ENCODE measurements at places on chromosomes 1 and 21.

DNA sequence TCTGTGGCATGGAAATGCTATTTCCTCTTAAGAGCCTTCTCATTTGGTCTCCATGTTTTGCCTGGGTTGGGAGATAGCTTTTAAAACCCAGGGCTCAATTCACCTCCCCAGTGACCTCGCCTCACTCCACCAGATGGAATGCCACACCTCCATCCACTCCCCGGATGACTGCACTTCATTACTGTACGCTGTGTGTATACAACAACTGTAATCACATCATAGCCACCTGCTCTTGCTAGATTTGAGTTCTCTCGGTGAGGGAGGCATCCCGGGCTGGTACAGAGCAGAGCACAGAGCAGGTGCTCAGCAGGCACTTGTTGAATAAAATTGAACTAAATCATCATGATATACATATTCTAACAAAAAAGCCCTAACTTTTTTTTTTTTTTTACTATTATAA is 26.0 kb downstream of the SDE2 start:
- no peak for DNase-seq

DNA sequence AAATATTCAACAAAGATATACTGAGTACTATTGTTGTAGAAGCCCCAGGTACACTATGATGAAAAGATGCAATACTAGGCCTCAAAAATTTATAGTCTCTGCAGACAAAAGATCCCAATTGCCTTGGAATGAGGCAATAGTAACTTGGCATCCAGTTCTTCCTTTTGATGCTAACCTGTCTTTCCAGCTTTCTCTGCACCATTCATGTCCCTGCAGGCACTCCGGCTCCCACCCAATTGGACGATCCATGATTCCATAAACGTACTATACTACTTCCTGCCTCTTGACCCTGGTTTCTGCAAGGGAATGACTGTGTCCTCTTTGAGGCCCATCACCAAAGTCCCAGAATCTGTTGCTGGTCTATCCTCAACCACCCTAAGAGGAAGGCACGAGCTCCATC is 8.0 kb upstream of the TAGLN2 start:
- DNase-seq: no peak

DNA sequence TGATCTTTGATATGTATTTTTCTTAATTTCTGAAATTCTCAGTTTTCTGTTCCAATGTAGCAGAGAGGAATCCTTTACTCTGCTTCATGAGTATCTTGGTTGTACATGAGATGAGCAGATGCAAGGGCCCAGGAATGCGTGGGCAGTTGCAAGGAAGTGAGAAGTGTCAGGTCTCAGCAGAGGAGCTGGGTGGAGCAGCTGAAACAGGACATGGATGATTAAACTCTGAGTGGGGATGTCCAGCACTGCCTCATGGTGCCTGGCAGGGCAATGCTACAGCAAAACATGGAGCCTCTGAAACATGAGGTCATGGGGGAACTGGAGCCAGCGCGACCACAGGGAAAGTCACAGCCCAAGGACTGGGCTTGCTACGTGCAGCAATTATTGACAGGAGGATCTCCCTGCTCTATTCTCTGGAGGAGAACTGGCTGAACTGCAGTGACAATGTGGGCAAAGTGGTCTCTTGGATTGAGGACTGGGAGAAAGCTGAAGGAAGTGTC is 48.4 kb downstream of the COLGALT2 start:
- DNase-seq: peak; percentile 78

DNA sequence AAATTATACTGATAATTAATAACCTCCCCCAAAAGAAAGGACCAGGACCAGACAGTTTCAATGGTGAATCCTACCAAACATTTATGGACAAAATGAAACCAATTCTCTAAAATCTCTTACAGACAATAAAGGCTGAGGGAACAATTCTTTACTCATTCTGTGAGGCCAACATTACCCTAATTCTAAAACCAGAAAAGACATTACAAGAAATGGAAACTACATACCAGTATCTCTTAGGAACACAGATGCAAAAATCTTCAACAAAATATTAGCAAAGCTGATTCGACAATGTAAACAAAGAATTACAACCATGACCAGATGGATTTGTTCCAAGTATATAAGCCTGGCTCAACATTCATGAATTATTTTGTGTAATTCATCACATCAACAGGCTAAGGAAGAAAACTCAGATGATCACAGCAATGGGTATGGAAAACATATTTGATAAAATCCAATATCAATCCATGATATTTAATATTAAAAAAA is 8.6 kb downstream of the TMED5 start:
- peak; percentile 7 for DNase-seq

GRCh38 chr1:228178737-228179684 is 13.4 kb downstream of the IBA57 start:
- DNase-seq: no peak

DNA sequence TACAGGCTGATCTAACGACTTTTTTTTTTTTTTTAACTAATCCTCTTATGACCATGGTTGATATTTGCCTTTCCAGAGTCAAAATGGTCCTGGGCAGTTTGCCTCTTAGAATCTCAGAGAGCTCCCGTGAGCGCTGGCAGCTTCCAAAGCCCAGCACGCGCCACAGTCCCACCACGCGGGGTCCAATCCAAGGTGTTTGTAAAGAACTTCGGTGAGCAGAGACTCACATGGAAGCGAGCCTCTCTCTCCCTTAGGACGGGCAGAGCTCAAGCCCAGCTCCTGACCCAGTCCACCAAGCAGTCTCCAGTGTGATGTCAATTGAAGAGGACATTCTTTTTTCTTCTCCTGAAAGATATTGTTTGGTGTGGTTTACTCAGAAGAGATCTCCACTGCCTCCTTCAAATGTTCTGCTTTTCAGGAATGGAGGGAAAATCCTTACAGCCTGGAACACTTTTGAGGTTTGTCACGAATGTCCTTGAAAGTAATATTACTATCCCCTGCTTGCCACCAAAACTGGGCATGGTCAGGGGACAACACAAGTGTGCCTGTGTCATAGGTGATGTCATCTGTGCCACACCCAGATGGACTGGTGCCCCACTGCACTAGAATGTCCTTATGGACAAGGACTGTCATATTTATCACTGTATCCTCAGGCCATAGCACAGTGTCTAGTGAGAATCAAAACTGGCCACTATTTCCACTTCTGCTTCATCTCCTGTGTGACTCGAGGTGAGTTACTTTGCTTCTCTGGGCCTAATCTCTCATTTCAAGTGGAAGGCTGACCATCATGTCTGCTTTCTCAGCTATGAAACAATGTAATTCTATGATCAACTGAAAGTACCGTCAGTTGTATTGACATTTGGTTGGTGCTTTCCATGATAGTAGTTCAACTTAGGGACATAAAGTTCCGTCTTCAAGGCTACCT is 97.4 kb upstream of the EDEM3 start:
- DNase-seq: no peak

DNA sequence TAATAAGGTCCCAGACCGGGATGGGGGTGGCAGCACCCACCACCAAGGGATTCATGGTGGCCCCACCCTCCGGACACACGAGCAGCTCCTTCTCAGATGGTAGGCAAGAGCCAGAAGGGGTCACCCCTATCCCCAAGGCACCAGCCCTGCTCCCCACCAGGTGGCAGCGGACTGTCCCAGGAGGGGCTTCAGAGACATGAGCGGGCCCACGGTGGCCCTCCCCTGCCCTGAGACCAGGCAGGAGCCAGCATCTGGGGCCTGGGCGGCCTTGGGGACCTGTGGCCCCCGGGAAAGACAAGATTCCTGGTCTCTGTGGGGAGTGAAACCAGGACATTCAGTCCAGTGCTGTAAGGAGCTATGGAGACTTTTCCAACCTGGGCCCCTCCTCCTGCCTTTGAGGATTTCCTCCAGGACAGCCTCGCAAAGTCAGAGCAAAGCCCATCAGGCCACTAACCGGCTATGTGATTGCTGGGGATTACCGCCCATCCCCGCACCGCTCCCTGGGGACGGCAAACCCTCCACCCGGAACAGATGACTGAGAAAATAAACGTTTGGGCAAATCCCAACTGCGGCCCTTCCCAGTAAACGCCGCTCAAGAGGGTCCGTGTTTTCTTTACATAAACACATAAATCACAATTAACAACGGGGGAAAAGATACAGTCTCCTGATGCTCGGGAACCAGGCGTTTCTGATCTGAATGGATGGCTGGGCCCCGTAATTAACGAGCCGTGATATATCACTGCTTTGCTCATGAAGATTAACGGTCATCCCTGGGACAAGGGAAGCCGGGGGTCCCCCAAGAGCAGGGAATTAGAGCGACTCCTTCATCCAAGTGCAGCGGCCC is 50.9 kb upstream of the ARHGEF16 start:
- no peak for DNase-seq

DNA sequence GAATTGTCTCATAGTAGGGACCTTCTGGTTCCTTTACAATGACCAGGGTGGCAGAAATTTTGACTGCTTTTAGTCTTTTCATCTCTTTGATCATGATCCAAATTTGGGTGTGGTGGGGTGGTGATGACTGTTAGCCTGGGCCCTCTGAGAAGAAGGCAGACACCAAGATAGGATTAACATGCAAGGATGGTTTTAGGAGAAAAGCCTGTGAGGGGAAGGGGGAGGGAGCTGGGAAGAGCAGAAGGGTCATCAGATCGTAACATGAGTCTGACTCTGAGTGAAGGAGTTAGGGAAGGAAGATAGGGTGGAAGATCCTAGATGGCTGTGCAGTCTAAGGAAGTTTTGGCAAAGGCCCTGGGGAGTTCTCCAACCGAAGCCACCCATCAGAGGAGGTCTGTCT is 28.5 kb upstream of the CAMSAP2 start:
- no peak for DNase-seq

DNA sequence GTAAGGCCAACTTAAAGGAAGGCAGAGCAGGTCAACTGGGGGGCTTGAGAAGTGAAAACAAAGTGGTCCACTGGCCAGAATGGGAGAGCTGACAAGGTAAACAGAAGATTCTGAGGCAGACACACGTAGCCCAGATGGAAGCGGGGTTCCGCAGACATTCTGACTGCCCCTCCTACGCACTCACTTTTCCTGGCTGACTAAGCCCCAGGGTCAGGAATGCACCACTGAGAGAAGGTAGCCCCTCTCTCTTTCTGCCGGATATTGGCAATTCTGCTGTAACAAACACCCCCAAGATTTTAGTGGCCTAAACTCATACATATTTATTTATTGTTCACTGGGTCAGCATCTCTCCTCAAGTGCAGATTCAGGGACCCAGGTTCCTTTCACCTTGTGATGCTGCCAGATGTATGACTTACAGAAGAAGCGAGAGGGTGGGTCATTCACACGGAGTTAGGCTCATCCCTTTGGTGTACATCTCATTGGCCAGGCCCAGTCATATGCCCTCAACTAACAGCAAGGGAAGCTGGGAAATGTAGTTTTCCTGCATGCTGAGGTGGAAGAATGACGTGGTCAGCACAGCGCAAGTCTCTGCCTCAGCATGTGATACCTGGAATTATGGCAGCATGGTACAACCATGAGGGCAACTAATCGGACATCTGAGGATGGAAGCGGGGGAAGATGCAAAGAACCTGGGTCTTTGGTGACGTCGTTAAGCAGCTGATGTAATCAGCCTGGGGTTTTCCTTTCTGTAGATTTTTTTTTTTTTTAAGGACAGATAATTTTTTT is 43.4 kb upstream of the MRPS6 start:
- peak; percentile 77 for DNase-seq

DNA sequence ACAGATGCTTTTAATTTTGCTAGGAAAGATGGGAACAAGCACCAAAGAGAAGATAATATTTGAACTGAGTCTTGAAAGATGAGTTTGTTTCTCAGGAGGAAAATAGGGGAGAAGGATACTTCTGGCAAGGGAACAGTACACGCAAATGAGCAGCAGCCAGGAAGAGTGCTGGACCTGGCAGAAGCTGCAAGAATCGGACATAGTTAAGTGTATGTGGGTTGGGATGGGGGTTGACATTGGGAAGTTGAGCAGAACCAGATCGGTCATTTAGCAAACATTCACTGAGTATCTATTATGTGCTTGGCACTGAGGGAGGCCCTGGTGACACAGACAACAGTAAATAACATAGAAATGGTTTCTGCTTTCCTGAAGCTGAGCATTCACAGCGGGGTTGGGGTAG is 198.8 kb downstream of the PLPP3 start:
- DNase-seq: no peak

DNA sequence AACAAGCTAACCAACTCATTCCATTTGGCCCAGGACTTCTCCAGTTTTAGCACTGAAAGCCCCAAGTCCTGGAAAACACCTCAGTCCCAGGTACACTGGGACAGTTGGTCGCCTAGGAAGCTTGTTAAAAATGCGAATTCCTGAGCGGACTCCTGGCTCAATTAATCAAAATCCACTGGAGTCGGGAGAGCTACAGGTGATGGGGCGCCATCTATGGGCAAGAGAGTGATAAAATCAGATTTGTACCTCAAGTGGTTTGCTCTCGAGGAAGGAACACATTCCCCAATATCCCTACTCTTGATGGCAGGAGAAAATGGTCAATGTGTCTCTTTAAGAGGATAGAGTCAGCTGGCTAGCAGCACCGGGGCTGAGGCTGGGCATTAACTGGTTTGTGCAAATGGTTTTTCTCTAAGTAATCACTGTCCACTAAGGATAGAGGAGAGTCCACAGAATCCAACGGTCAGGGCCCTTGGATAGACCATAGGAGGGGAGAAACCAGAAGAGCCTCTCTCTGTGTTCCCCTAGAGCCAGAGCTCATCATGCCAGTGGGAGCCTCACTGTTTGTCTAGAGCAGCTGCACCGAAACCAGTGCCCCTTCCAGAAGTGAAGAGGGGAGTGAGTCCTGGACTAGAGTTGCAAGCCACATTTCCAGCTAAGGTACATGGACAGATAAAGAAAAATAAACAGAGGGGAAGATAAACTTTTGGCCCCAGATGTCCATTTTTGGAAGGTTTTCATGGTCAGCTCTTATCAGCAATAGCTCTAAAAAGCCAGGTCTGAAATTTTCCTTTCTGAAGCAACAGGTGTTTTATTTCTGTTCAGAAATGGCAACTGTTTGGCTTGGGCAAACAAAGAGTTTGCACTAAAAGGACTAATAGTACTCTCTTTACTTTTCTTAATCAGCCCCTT is 148.5 kb downstream of the TENT5C start:
- DNase-seq: peak; percentile 54

- no peak for DNase-seq
These were observed 52.1 kb downstream of the WDR3 start for GRCh38 chr1:117981455-117982192.

GRCh38 chr1:116567790-116568661 is 2.8 kb downstream of the CD58 start:
- no peak for DNase-seq
